Stimulated activated CD4-positive, alpha-beta T cell treated with anti-CD3 and anti-CD28 coated beads, Interleukin-2, amount 100 ng/mL, for 24 hours (primary cell): ENCODE measurements at places on chromosomes 7 and 10.

DNA sequence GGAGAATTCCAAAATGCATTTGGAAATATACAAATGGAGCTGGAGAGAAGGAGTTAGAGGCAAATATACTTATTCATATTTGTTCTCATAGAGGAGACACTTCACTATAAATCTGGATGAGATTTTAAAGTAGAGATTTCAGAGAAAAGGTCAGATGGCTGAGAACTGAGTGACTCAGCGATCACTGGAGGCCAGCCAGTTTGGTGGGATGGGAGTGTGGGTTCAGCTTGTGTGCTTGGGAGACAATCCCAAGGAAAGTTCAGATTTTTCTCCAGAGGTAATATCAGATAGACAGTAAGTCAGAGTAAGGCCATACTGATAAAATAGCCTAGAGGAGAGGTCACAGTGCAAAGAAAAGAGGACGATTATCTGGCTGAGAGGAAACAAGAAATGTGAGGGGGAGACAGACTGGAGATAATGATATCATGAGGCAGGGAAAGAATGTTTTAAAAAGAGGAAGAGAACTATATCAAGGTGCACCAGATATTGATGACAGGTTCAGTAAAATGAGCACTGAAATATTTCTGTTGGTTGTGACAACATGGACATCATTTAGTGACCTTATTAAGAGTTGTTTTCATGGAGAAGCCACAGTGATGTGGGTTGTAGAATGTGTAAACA is 67.0 kb downstream of the MDFIC start:
- no peak for DNase-seq

GRCh38 chr7:126222782-126223181 is 1030.0 kb downstream of the GRM8 start:
- no peak for DNase-seq

GRCh38 chr7:36001546-36001945 is 151.5 kb upstream of the EEPD1 start:
- no peak for DNase-seq

DNA sequence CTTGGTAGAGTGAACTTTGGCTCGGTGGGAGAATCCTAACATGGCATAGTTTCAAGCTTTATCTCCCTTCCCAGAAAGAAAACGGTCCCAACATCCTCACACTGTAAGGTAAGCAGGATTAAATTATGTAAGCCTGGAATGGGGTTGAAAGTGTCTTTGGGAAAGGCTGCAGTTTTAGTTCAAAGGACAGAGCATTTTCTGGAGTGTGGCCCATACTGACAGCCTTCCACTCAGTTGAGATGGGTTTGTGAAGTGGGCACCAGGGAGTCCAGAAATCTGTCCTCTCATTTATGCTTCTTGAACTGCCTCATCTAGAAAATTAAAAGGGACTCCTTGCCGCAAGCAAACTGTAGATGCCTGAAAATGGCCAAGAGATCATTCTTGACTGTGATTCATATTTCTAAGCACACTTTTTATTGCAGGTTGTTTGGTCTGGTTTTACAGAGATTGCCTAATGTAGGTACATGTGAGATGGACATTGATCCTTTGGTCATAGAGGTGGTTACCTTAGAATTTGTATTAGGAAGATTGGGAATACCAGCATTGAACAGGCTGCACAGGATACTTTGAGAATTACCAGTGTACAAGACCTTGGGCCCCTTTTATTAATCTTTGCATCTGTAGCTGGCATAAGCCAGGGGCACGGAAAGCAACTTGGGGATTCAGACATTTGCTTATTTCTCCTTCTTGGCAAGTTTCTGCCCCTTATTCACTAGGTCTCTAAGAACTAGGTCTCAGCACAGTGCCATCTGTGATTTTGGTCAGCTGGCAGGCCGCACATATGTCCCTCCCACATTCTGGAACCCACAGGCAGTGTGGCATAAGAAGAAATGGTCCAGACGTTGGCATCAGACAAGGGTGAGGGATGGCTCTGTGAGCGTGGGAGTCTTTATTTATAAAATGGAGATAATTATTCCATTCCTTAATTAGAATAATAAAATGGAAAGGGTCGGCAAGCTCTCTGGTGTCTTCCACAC is 125.9 kb downstream of the GLCCI1 start:
- DNase-seq = no peak
